ENCODE measurements at places on chromosomes 13 and 19.

GRCh38 chr13:39281539-39282150 is 243.4 kb downstream of the NHLRC3 start:
- DNase-seq, result no peak

DNA sequence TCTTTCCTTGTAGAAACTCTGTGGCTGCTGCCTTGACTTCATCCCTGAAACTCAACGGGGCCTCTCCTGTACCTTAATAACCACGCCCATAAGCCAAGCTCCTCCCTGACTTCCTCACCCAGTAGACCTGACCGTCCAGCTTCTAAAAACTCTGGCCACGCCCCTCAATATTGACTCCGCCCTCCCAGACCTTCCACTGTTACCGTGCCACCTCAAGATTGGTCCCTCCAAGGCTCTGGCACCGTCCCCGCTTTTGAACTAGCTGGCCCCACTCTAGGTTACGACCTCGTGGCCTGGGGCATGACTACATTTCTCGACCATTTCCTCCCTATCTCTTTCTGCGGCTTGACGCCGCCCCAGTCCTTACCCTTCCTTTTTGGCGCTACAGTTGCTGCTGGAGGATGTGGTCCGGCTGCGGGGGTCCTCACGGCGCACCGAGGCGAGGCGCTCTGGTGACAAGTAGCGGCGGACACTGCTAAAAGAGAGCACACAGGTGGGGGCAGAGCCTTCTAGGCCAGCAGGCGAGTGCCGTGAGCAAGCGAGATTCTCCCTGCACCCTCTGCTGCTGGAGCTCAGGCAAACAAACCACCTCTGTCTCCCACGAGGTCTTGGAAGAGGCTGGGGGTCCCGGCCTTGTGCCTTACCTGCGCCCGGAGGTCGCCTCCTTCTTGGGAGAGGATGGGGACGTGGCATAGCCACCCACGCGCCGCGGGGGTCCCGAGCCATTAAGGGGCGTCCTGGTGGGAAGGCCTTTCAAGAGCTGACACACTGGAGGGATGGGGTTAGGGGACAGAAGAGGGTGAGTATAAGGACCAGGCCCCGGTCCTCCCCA is 2.3 kb upstream of the EML2 start:
- no peak for DNase-seq

DNA sequence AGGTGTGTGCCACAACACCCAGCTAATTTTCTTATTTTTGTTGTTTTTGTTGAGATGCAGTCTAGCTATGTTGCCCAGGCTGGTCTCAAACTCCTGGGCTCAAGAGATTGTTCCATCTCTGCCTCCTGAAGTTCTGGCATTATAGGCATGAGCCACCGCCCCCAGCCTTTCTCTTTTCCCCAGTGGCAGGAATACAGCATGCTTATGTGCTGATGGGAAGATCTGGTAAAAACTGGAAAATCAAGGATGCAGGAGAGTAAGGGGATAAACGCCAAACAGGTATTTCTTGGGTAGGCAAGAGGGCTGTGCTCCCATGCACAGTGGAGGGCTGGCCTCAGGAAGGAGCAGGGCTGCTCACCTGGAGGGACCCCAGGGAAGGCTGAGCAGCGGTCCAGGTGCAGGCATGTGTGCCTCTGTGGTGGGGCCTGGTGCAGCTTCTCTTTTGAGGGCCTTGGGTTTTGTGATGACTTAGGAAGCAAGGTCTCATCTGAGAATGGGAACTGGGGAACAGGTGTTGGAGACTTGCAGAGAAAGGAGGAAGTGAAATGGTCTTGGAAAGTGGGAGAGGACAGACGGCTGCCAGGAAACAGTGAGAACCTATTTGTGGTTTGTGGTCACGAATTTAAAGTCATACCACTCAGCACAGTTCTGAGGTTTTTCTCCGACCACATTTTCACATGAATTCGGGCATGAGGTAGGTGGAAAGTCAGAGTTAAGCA is 106.5 kb downstream of the TEX26 start:
- no peak for DNase-seq

DNA sequence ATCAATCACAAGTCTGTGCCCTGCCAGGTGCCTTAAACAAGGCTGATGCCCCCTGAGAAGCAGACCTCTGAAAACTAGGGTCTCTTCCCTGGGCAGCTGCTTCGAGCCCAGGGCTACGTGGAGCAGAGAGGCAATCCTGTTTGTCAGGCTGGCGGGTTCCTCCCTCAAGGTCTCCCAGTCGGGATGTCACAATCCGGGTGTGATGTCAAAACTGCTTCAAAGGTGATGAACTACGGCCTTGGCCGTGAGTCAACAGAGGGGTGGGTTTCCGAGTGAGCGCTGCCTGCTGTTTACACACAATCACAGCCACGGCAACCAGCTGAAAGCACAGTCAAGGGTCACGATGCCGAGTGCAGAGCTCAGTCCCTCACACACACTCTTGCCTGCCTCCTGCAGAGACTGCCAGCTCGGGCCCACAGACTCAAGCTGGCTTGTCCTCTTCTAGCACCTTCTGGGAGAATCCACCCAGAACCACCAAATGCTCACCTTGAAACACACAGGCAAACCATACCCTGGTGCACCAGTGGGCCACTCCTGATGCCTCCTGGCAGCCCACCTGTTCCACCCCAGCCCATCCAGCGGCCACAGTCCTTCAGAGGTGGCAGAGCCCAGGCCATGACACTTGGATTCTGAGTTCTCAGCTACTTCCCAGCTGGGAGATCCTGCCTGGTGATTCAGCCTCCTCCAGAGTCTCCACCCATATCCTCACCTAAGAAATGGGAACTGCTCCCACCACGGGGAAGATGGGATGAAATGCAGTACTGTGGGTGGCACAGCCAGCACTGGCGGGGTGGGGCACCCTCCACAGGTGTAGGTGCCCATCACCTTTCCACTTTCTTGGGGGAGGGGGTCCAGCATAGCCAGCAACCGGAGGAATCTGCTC is 6.8 kb downstream of the ELL start:
- no peak for DNase-seq

DNA sequence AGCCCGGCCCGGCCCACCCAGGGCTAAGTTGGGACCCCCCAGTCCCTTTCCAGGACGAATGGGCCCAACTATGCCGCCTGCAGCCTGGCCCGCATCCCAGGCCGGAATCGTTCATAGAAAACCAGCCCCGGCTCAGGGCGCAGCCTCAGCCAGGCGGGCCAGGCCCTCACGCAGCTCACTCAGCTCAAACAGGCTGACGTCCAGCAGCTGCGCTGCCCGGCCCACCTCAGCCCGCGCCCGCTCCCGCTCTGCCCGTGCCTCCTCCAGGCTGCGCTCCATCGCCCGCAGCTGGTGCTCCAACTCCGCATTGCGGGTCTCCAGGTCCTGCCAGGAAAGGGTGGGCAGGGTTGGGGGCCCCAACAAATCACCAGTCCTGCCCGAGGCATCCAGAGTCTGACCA is 9.8 kb downstream of the DDX49 start:
- no peak for DNase-seq

DNA sequence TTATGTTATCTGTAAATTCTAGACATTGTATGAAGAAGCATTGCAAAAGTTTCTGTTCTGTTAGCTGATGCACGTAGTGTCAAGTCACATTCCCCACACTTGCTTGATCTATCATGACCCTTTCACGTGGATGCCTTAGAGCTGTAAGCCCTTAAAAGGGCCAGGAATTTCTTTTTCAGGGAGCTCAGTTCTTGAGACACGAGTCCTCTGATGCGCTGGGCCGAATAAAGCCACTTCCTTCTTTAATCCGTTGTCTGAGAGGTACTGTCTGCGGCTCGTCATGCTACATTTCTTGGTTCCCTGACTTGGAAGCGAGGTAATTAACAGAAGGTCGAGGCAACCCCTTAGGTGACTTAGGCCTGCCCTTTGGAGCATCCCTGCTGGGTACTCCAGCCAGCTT is 5.8 kb downstream of the ZNF816 start:
- DNase-seq, result no peak
